Epithelial cell of proximal tubule (primary cell): ENCODE measurements at places on chromosomes 12 and 14. TPM values are rescaled to one million over a fixed set of nuclear protein-coding genes. Genes with fewer than 3 reads are reported as not detected.

GRCh38 chr14:51481643-51482042 is 170.1 kb upstream of the FRMD6 start:
- DNase-seq: no peak

DNA sequence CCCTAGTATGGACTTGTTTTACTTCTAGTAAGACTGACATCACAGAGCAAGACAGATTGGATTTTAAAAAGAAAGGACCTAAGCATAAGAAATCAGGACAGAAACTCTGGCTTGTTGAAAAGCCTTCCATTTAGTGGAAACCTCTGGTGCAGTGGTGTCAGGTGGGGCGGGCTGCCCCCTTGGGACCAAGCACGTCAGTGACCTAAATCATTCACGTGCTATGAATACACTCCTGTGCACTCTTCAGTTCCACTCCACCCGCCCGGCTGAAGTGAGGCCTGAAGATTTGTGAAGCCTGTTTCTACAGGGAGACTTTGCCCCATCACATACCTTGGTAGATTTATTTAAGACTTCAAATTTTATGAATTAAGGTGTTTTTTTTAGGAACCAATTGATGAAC is 58.2 kb upstream of the STRN3 start:
- DNase-seq: no peak

DNA sequence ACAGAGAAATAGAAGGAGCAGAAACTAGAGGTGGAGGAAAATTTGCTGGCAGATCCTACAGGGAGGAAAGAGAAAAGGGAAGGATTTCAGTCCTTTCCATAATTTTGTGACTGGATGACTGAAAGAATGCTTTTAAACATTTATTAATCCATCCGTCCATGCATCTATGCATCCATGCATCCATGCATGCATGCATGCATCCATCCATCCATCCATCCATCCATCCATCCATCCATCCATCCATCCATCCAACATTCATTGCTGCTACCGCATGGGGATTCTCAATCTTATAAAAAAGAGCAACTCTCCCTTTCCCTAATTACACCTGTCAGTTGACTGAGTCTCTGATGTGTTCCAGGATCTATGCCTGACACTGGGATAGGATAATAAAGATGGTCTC is 55.7 kb upstream of the NR2C1 start:
- no peak for DNase-seq

- DNase-seq: no peak
These were observed 37.7 kb upstream of the SFSWAP start for GRCh38 chr12:131672941-131673887.

The LRRIQ1 gene
- 0.29 and 0.92 TPM in 2 replicates for total RNA-seq

DNA sequence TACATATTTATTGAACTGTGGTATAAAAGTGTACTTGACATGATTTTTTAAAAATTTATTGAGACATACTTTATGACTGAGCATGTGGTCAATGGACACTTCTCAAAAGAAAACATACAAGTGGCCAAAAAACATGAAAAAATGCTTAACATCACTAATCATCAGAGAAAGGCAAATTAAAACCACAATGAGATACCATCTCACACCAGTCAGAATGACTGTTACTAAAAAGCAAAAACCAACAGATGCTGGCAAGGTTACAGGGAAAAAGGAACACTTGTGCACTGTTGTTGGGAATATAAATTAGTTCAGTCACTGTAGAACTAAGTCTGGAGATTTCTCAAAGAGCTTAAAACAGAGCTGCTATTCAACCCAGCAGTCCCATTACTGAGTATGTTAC is 1177.6 kb downstream of the GALC start:
- no peak for DNase-seq

GRCh38 chr12:110760204-110760609 is 17.5 kb upstream of the PPP1CC start:
- DNase-seq: no peak

The CELA1 gene
- total RNA-seq: not detected in 2 replicates

GRCh38 chr12:75560167-75560566 is 48.8 kb upstream of the KRR1 start:
- DNase-seq: no peak

The STYK1 gene
- 2.5 and 4.6 TPM in 2 replicates for total RNA-seq

GRCh38 chr14:33349871-33350270 is 411.2 kb downstream of the NPAS3 start:
- no peak for DNase-seq

DNA sequence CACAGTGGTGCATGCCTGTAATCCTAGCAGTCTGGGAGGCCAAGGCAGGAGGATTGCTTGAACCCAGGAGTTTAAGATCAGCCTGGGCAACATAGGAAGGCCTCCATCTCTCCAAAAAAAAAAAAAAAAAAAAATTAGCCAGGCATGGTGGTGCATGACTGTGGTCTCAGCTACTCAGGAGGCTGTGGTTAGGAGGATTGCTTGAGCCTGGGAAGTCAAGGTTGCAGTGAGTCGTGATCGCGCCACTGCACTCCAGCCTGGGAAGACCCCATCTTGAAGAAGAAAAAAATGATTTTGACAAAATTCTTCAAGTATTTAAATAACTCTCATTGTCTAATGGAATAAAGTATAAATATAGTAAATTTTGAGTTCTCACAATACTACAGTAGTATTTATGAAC is 219.2 kb upstream of the SSTR1 start:
- DNase-seq: no peak

GRCh38 chr14:44782775-44783238 is 178.9 kb downstream of the KLHL28 start:
- no peak for DNase-seq

DNA sequence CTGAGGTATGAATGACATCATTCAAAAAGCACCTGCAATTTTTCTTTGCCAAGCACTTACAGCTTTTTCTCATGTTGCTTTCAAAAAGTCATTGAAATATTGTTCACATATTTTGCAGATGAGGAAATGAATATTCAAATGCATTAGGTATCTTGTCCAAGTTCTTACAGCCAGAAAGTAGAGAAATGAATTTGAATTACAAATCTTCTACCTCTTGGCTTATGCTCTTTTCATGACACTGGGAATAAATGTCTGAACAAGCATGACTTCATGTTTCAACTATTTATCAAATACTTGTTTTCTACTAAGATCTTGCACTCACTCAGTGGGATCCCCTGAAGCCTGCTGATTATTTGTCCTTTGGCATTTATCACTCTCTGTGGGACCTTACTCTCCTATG is 267.2 kb upstream of the BTG1 start:
- no peak for DNase-seq

GRCh38 chr14:101336183-101336582 is 225.1 kb upstream of the DIO3 start:
- DNase-seq: no peak

The FAM186B gene
- 0.07 TPM in 1 of 2 replicates, not detected in the other for total RNA-seq

The GDF3 gene
- not detected in 2 replicates for total RNA-seq
